Cortex of kidney (tissue), 1 donor: ENCODE measurements at places on chromosomes 11 and 22.

GRCh38 chr11:71263386-71263785, 11.0 kb upstream of the SHANK2 start:
- no peak for DNase-seq

GRCh38 chr22:31230871-31231621, 18.9 kb downstream of the LIMK2 start:
- no peak for DNase-seq

GRCh38 chr11:76910620-76911414, 50.1 kb downstream of the ACER3 start:
- DNase-seq, result no peak

DNA sequence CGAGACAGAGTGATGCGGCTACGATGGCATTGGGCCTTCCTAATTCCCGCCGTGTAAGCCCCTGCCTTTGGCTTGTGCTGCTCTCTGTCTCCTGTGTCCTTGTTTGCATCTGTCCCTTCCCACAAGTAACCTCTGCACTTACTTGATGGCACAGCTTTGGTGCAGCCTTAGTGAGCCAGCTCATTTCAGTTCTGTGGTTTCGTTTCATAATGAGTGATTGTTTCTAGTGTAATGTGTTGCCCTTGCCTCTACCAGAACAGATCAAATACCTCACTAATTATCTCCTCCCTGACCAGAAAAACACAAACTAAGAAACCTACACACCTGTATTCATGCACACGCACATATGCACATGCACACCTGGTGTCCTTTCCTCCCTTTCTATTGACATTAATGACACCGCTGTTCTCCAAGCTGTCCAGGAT, 58.8 kb downstream of the GRK3 start:
- no peak for DNase-seq

DNA sequence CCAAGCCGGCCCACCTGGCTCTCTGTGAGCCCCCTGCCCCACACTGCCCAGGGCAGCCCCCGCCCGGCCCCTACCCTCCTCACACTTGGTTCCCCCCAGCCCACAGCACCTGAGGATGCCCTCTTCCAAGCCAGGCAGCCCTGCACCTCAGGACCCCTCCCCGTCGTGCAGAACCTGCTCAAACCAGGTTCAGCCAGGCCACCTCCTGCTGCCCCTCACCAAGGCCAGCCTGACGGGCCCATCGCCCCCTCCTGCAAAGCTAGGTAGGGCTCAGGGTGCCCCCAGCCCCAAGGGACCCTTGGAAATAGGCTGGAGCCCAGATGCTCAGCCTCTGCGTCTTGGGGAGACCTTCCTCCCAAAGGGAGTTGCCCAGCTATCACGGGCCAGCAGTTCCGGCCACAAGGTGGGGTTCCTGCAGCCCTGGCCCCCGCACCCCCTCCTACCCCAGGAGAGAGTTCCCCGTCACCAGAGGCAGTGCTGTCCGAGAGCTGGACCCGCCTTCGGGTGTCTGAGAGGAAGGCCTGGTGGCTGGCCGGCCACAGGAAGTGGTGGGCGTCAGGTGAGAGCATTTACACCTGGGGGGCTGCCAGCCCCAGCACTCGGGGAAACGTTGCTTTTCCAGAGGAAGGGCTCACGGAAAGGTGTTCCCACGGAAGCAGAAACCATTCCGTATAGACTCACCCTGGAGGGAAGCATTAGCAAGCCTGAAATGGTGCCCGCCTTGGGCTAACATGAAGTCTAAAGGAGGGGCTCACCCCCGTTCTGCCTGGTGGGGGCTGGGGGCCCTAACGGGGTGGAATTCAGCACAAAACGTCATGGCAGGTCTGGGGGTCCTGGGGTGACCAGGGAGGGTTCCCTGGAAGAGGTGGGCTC, 3.2 kb upstream of the SYT8 start:
- DNase-seq, result no peak

DNA sequence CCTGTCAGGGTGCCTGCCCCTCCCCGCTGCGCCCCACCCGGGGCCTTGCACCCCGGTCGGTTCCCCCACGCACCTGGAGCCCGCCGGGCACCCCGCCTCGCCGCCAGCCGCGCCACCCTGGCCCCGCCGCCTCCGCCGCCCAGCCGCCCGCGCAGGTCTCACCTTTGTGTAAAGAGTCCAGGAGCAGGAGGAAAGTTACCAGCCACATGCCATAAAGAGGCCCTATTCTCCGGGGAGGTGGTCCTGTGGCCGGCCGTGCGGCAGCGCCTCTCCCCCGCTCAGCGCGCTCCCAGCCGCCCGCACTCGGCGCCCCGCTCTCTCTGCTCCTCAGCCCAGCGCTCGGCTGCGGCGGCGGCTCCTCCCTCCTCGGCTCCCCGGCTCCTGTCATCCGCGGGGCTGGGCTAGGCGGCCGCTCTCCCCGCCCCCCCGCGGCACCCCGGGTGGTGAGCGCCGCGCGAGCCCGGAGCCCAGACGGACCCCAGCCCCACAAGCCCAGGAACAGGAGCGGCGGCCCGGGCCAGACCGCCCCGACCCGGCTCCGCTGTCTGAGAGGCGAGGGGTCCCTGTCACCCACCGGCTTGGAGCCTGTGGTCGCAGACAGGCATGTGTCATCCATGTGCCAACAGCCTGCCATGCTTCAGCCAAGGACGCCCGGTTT, at the start of gene DSCAML1:
Gene DSCAML1 (minus strand): TSS at position 345 of the 658 bp plus-strand sequence. CDS start 137 bp downstream, at position 208.
- no peak for DNase-seq

- no peak for DNase-seq
Observed at GRCh38 chr22:36765131-36765942, 10.6 kb downstream of the IFT27 start.

DNA sequence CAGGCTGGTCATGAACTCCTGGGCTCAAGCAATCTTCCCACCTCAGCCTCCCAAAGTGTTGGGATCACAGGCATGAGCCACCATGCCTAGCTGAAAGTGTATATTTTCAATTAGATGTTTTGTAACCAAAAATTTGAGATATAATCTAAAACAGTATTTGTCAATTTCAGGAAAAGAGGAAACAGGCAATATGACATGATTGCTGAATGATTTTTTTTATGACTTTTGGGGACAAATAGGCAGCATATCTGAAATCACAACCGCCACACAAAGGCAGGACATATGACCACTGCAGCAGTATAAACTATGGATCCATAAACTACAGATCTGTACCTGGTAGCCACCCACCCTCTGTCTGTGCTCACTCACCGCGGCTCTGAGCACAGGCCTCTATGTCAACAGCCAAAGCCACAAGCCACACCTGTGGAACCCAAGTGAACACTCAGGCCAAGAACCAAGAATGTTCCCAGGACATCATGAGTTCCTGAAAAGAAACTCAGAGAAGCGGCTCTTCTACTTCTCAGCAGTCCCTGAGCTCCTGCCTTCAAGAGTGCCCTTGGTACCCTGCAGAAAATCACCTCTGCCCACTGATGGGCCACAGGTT, 22.5 kb downstream of the PISD start:
- no peak for DNase-seq

- DNase-seq, result no peak
Observed at GRCh38 chr11:132943357-132943705, 589.0 kb downstream of the OPCML start.

DNA sequence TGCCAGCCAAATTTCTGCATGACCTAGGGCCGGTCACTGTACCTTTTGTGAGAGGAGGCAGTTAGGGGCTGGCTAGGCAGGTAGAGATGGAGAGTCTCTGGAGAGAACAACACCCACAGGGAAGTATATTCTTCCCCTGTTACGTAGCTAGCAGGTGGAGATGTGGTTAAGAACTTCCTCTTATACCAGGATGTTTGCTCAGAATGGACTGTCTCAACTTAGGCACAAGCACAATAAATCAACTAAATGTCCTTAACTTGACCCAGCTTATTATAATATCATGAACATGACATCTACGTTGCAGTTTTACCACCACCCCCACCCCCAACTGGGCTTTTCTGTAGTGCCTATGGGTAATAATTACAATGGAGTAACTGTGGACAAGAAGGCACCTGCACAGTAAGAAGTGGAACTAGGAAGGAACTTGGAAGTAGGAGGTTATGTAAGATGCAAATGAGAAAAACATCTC, 60.7 kb upstream of the MPEG1 start:
- DNase-seq, result no peak

GRCh38 chr11:8231979-8232378, 31.7 kb downstream of the LMO1 start:
- no peak for DNase-seq

- DNase-seq, result no peak
Observed at GRCh38 chr11:86275493-86276370, 26.3 kb upstream of the HIKESHI start.

DNA sequence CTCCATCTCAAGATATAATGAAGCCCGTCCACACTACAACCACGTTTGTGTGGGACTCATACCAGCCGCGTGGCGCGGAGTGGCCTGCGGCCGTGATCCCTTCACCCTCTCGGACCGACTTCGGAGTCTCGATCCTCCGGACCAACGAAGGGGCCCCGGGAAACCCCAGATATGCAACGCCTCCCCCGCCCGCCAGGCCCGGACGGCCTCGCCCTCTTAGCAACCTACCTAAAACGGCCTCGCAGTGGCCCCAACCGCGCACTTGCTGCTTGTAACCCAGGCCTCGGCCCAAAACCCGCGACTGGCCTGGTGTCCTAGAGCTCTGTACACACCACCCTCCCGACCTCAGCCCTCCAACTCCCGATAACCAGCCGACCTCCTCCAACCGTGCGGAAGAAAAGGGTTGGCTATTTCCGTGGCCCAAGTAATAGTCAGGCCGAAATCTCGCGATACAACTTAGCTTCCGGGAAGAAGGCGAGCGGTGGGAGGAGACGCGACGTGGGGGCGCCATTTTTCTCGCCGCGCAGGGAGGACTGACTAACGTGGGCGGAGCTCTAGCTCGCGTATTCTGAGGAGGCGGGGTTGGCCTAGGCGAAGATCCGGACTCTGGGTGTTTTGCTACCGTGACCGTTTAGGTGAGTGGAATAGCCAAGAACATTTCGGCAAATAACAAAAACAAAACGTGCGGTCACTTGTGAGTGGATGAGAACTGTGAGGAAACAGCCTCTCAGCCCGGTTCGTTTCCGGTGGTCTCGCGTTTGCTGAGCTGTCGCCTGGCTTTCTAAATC, at the start of the genes C11orf54 and TAF1D:
Gene C11orf54 (plus strand): TSS at position 579 of the 788 bp plus-strand sequence. CDS start 5,722 bp downstream, outside the sequence.
Gene TAF1D (minus strand): TSS at position 402 of the 788 bp plus-strand sequence. CDS start 2,191 bp downstream, outside the sequence.
- no peak for DNase-seq

GRCh38 chr11:83285151-83285770, 906 bp downstream of the CCDC90B start:
- no peak for DNase-seq

GRCh38 chr22:23259916-23260644, 79.8 kb downstream of the BCR start:
- DNase-seq, result no peak

DNA sequence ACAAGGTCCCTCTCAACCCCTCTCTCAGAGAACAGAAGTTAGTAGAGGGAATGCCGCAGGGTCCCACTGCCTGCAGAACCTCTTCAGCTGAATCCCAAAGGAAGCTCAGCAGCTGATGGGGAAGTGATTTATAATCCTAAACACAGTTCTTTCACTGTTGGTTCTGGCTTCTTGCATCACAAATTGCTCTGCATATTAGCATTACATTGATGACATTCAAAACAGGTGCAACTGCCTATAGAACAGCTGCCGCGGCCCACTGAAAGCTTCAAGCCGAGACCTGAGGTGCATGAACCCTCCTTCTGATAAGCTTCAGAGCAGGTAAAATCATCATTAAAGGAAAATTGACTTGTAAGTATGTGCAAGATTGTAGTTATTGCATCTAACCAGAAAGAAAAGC, 75.2 kb upstream of the KIRREL3 start:
- no peak for DNase-seq

GRCh38 chr11:114172055-114172861, 112.7 kb downstream of the ZBTB16 start:
- DNase-seq, result no peak

DNA sequence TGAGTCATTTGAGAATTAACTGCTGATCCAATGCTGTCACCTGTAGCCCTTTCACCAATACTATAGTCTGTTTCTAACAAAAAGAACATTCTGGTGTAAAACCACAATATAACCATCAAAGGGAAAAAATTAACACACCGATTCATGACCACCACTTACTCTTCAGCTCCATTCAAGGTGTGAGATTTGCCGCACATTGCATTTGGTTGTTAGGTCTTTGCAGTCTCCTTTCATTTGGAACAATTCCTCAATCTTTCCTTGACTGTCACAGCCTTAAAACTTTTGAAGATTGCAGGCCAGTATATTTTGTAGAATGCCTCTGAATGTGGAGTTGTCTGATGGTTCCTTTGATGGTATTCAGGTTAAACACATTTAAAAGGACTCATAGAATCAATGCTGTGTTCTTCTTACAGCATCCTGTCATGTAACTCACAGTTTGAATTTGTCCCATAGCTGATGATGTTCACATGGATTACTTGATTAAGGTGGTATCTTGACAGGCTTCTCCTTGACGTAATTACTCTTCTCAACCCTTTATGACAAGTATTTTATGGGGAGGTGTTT, 63.6 kb downstream of the TNRC6B start:
- no peak for DNase-seq

GRCh38 chr22:24011735-24012068, 598 bp downstream of the CABIN1 start:
- DNase-seq, result no peak

DNA sequence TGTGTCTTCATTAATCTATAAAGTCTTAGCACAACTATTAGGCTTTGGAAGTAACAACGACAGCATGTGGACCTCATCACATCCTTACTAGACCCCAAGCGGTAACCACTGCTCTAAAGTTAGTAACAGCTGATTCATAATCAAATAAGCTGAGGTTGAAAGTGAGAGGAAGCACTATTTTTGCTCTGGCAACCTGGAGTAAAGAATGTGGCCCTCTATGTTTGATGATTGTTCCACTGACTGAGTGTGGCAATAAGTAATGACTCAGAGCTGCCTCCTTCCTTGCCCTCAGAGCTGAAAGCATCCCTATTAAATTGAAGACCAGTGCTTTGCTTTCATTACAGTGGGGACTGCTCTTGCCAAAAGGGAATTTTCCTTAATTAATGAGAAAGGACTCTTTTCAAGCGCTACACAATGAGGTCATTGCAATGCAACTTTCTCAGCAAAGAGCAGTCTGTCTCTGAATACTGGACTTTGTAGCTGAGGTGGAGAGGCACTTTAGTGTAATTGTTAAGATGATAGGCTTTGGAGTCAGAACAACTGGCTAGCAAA, 906.1 kb upstream of the RAG2 start:
- DNase-seq, result no peak

- no peak for DNase-seq
Observed at GRCh38 chr22:25572708-25573171, 8.3 kb downstream of the GRK3 start.

- DNase-seq, result no peak
Observed at GRCh38 chr22:17919276-17920144, 104.9 kb downstream of the MICAL3 start.

GRCh38 chr11:18650859-18651557, 16.9 kb upstream of the SPTY2D1 start:
- DNase-seq, result no peak
